ENCODE measurements at places on chromosomes 5 and 9.

DNA sequence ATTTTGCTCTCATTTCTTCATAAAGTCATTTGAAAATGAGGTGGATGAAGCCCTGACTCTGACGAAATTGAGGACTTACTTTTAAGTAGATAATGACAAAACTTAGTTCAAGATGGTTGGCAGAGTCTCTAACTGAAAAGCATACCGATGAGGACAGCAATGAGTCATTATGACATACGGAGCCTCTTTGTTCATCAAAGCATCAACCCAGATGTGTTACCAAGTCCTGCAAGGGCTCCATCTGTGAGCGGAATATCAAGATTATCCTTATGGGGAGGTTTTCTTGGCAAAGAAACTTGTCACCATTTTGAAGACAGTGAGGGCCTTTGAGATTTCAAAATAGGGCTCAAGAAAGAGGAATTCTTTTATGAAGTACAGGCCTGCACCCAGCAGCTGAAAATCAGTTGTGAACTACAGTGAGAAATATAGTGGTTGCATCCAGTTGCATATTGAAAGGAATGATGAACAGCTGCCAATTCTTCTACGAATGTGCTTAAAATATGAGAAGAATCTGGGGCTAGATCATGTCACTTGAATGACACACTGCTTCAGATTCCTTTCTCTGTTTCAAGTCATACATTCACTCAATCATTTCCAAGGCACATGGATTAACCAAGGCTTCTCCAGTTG lies 86.6 kb upstream of the SLC24A2 start:
- DNase-seq: no peak

GRCh38 chr9:124122813-124123462 lies 111.4 kb downstream of the LHX2 start:
- no peak for DNase-seq

- no peak for DNase-seq
These were observed 2.0 kb downstream of the NKD2 start for GRCh38 chr5:1010641-1011046.

DNA sequence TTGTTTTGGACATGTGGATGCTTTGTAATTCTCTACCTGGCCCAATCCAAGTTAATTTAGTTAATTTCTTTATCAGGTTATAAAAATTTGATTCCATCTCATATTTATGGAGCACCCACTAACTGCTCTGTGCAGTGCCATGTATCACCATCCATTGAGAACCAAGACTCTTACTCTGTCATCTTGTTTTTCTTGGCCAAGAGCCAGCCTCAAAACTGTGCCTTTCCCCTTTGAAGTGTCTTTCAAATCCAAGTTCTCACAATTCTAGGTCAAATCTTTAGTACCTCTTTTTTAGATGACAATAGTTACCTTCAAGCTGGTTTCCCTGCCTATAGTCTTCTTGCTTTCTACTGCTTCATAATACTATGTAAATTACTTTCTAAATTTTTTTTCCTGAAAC lies 3.2 kb downstream of the COMMD10 start:
- no peak for DNase-seq

DNA sequence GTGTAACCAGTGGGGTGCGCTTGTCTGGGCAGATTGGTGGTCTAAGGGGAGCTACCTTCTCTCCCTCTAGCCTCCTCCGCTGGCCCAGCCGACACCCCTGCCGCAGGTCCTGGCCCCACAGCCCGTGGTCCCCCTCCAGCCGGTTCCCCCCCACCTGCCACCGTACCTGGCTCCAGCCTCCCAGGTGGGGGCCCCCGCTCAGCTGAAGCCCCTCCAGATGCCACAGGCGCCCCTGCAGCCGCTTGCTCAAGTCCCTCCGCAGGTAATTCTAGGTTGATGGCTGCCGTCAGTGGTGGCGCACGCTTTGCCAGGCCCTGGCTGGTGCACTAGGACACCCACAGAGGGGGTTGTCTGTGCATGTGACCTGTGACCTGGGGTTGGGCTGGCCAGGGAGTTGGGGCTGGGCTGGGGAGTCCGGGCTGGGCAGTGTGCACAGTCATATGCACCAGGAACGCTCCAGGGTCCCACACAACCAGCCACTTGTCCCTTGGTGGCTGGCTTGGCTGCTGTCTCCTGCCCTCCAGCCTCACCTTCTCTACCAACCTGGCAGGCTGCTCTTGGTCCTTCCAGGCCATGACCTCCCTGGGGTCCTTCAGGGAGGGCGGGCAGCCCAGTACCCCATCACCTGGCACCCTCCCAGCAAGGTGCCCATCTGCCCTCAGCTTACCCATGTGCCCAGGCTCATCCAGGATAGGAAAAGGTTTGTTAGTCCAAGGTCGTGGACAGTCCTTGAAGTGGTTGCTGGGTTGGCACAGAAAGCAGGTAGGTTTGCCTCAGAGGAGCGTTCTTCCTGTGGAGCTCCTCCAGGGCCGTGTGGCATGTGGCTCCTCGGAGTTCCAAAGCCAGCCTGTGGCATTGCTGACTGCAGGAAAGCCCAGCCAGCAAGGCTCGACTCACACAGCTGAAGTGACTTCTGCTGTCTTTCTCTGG lies 73.2 kb downstream of the WNK2 start:
- DNase-seq: no peak

DNA sequence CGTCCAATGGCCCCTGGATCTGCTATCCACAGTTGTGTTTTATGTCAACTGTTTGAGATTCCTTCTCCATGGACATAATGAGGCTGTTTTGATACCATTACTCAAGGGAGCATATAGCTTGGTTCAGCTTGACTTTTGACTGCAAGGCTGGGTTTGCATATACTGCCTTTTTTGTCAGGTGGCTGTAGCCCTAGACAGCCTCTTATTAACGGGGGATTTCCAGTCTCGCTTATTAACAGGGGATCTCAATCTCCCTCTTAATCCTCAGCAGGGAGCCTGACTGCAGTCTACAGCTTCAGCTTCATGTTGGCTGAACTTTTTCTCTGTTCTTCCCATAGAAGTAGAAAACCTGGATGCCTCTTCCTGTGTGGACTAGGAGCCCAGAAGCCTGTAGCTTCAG lies 73.7 kb upstream of the TNC start:
- no peak for DNase-seq

- no peak for DNase-seq
These were observed 36.3 kb upstream of the KCNN2 start for GRCh38 chr5:114325541-114325940.

- DNase-seq: no peak
These were observed 90.5 kb upstream of the RETREG1 start for GRCh38 chr5:16707168-16707868.

- DNase-seq: no peak
These were observed 62.3 kb upstream of the UBTD2 start for GRCh38 chr5:172345881-172346280.

- DNase-seq: no peak
These were observed 14.6 kb upstream of the ARSI start for GRCh38 chr5:150317048-150318003.

- no peak for DNase-seq
These were observed 96.8 kb upstream of the NREP start for GRCh38 chr5:111853748-111854147.

Measured in activated naive CD4-positive, alpha-beta T cell treated with anti-CD3 and anti-CD28 coated beads, Interleukin-2, amount 50 U/mL, for 72 hours (primary cell).